Right atrium auricular region (tissue), 2 donors: ENCODE measurements at places on chromosomes 11 and 22.
A peak's percentile ranks its signal among the peaks of the same experiment; 100 is the strongest.

- no peaks in the 10 kb centered on the region for H3K36me3 ChIP-seq
- no peaks in the 10 kb centered on the region for H3K27me3 ChIP-seq
- no peaks in the 10 kb centered on the region for H3K4me1 ChIP-seq
- H3K4me3 ChIP-seq: no peak overlapping the region
- peak overlapping the region; percentile 49 for H3K27ac ChIP-seq
These were observed 89.7 kb downstream of the FAM76B start for GRCh38 chr11:95699631-95700470.

GRCh38 chr11:61587951-61588727, 7.3 kb upstream of the SYT7 start:
- H3K4me1 ChIP-seq: peaks cover 24% of the 10 kb centered on the region
- DNase-seq: no peak

DNA sequence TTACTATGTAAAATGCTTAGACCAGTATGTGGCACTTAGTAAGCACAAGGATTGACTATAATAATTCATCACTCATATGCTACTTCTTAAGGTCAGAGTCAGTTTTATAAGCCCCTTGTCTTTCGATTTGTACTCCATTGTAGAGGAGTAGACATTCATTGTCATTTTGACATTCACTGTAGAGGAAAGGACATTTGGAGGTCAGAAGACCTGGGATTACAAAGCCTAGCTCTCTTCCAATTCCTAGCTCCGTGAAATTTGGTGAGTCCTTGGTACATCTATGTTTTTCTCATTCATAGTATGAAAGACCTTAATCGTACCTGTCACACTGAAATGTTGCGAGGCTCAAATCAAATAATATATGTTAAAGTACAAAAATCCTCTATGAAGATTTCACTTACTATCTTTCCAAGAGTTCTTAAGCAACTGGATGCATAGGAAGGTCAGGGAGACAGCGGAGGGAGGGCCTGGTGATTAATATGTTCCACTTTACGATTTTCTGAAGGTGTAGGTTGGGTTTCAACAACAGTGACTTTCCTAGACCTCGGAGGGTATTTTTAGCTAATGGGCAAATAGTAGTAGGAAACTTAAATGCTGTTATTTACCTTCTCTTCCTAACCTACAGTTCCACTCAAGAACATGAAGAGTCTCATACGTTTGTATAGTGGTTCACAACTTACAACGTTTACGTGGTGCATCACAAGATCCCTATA, 1.4 kb upstream of the EMSY start:
- H3K36me3 ChIP-seq: peaks cover 8% of the 10 kb centered on the region
- no peaks in the 10 kb centered on the region for H3K27me3 ChIP-seq
- H3K27ac ChIP-seq: peak overlapping the region; percentile 98
- no peak for DNase-seq

DNA sequence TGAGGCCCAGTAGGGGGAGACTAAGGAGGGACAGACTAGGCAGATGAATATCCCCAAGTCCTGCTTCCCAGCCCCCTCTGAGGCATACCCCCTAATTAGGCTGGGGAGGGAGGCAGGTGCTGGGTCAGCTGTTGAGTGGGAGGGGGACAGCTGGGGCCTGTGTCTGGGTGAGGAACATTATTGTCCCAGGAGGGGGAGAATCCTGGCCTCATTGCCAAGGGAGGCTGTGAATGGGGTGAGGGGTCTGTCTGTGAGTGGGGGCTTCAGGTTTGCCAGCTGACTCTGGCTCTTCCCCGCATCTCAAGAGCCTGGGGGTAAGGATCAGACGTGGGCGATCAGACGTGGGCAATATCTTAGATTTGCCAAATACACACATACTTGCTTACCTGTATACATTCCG, 2.1 kb downstream of the INPPL1 start:
- no peak overlapping the region for H3K4me3 ChIP-seq
- H3K27ac ChIP-seq: no peak overlapping the region
- DNase-seq: no peak

GRCh38 chr22:23387827-23388516, 192.1 kb downstream of the IGLL1 start:
- no peaks in the 10 kb centered on the region for H3K4me1 ChIP-seq
- no peak overlapping the region for H3K4me3 ChIP-seq
- no peak overlapping the region for H3K27ac ChIP-seq
- H3K36me3 ChIP-seq: no peaks in the 10 kb centered on the region

GRCh38 chr22:38760477-38761201, 4.8 kb upstream of the SUN2 start:
- no peaks in the 10 kb centered on the region for H3K4me1 ChIP-seq
- no peaks in the 10 kb centered on the region for H3K36me3 ChIP-seq
- no peak overlapping the region for H3K4me3 ChIP-seq
- H3K27ac ChIP-seq: no peak overlapping the region
- DNase-seq: no peak
- no peaks in the 10 kb centered on the region for H3K27me3 ChIP-seq

GRCh38 chr11:2881981-2882375, 3.6 kb downstream of the CDKN1C start:
- no peaks in the 10 kb centered on the region for H3K4me1 ChIP-seq
- no peak overlapping the region for H3K27ac ChIP-seq
- H3K4me3 ChIP-seq: no peak overlapping the region
